ENCODE measurements at places on chromosomes 11 and 22. TPM values are rescaled to one million over a fixed set of nuclear protein-coding genes. Genes with fewer than 3 reads are reported as not detected.

Gene CD3D
- 2.2 TPM for polyA plus RNA-seq

Gene SCGB1D2
- not detected for polyA plus RNA-seq

Gene SHANK2
- polyA plus RNA-seq: 0.84 TPM

Gene P2RY2
- polyA plus RNA-seq: 17.8 TPM

Gene TMPRSS13
- 13.5 TPM for polyA plus RNA-seq

Gene GLYATL2
- 0.13 TPM for polyA plus RNA-seq

Gene LMNTD2
- 2.9 TPM for polyA plus RNA-seq

Gene TSGA10IP
- polyA plus RNA-seq: not detected

Gene HBG2
- polyA plus RNA-seq: not detected

Gene TRIM49D2
- polyA plus RNA-seq: not detected

Gene RIC3
- 6.2 TPM for polyA plus RNA-seq

All from esophagus (tissue), 2 donors.